BJ (cell line): ENCODE measurements at places on chromosomes 2 and 18.
A peak's percentile ranks its signal among the peaks of the same experiment; 100 is the strongest.

GRCh38 chr2:168192839-168193616 is 54.4 kb downstream of the STK39 start:
- DNase-seq = no peak

- no peak for DNase-seq
These were observed 785.8 kb downstream of the RNF144A start for GRCh38 chr2:7703048-7703447.

DNA sequence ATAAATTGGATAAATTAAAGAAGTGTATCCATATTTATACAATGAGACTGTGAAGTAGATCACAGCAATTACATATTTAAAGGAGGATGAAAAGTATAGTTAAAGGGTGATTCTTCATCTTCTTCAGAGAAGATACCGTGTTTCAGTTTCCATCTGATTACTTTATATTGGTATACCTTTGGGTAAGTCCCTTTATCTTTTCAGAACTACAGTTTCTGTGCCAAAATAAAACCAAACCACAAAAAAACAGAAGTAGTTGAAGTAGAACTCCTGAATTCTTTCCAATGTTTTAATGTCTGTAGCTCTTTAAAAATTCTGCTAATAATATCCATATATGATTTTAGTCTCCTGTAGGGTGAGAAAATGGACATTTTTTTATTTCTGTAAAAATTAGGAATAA is 231.2 kb upstream of the LINC00305 start:
- DNase-seq = no peak

GRCh38 chr2:52676056-52676455 is 1091.5 kb upstream of the CHAC2 start:
- no peak for DNase-seq

DNA sequence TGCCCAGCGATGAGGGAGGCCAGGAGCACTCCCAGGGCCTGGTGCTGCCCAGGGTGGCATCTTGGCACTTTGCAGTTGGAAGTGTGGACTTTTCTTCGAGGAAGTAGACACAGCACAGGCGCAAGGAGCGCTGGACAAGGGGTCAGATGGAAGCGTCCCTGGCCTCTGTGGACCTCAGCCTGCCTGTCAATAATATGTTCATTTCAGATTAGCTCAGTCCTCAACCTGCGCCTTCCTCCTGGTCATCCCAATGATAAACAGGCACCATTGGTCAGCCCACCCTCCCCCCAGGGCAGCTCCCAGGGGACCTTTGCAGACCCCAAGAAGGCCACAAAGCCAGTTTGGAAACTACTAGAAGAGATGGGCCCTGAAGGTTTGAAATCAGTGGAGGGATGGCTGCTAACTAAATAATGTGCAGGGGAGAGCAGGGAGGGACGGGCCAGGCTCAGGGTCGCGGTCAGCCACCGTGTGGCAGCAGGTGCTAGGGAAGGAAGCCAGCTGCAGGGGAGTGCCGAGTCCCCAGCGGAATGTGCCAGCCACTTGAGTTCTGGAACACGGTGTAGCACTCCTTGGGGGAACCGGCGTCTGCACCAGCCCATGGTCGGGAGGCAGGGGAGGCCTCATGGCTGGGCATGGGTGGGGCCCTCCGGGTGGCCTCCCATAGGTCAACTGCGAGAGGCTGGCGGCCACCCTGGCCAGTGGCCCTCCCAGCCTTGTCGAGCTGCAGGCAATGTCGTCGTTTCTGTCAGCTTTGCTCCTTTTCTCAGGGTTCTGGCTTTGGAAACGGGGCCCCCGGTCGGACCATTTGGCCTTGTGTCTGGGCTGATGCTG is 59.9 kb downstream of the ADI1 start:
- no peak for DNase-seq

DNA sequence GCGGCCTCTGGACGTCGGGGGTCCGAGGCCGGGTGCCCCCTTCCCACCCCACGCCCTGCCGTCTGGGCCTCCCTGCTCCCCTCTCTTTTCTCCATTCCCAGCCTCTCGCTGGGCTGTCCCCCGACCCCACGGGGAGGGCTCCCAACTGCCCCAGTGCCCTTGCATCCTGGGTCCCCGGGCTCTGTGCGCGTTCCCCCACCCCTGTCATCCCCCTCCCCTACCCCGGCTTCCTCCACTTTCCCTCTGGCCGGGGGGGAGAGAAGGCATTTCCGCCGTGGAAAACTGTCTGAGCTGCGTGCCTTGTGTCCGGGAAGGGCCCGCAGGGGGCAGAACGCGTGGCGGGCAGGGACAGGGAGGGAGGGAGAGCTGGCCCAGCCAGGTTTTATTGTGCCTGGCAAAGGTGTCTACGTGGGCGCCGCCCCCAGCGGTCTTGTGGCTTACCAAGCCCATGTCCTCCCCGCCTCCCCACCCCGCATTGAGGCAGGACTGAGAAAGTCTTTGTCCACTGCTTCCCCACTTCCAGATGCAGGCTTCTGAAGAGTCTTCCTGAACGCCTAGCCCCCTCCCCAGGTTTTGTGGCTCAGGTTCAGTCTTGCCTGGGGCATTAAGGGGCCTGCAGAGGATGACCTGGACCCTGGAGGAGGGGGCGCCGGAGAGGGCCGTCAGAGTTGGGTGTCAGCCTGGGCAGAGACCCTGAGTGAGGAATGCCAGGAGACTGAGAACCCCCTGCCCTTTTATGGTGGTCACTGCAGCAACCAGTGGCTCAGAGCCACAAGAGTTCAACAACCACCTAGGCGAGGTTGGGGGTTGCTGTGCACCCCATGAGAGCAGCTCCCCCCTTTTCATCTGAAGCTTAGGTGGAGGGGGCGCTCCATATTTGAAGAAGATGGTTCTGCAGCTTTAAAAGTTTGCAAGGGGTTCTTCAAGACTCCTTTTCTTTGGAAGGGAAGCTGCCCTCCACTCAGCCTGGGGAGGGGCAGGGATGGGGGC is 1.3 kb downstream of the ITM2C start:
- no peak for DNase-seq

DNA sequence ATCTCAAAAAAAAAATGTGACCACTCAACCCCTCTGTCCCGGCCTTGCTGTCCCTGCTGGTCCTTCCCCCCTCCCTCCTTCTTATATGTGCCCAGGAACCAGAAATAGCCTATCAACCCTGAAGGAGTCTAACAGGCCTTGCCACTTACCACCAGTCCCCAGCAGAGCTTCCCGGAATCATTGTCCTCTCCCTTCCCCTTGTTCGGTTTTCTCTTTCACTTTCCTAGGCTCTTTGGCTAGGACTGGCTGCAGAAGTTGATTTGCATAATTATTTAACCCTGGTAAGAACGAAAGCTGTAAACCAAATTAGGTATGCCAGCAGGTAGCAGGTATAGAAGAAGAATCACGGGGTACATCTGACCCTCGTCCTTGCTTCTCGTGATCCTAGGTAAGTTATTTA is 72.6 kb upstream of the ZNF532 start:
- DNase-seq = no peak

DNA sequence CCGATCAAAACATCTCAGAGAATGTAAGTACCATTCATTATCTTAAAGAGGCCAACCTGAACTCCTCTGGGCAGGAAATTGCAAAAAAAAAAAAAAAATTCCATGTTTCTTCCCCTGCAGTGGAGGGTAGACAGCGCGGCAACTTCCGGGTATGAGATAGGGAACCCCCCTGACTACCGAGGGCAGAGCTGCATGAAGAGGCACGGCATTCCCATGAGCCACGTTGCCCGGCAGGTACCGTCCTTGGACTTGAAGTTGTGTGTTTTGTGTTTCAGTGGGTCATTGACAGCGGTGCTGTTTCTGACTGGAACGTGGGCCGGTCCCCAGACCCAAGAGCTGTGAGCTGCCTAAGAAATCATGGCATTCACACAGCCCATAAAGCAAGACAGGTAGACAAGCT is 7.2 kb downstream of the ACP1 start:
- DNase-seq = no peak

GRCh38 chr2:121721926-121722325 is 14.7 kb downstream of the NIFK start:
- peak; percentile 94 for DNase-seq

DNA sequence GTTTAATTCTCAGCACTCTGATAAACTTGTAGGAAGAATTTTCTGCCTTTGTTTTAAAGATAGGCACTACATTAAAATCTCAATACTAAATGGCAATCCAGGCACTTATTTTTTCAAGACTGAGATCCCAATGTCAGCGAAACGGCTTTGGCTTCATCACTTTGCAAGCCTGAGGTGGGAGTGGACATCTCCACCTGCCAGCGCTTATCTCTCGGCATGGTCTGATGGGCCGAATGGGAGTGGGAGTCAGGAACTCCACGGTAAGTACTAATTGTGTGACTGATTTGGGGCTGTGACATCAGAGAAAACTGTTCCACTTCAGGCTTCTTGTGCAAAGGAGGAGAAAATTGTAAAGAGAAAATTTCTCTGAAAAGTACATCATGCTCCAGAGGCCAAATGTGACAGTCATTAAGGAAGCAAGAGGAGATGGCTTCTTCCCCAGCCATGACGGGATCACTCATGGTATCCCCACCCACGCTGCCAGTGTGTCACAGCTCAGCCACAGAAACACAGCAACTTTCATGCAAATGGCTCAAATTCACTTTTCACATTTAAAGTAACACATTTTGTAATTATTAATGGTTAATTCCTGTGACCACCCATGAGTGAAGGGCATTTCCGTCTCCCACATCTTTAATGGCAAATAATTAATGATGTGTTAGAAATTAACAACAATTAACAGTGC is 385.5 kb upstream of the HNRNPA3 start:
- DNase-seq = no peak
